ENCODE measurements at places on chromosomes 7 and 10. TPM values are rescaled to one million over a fixed set of nuclear protein-coding genes. Genes with fewer than 3 reads are reported as not detected.

DNA sequence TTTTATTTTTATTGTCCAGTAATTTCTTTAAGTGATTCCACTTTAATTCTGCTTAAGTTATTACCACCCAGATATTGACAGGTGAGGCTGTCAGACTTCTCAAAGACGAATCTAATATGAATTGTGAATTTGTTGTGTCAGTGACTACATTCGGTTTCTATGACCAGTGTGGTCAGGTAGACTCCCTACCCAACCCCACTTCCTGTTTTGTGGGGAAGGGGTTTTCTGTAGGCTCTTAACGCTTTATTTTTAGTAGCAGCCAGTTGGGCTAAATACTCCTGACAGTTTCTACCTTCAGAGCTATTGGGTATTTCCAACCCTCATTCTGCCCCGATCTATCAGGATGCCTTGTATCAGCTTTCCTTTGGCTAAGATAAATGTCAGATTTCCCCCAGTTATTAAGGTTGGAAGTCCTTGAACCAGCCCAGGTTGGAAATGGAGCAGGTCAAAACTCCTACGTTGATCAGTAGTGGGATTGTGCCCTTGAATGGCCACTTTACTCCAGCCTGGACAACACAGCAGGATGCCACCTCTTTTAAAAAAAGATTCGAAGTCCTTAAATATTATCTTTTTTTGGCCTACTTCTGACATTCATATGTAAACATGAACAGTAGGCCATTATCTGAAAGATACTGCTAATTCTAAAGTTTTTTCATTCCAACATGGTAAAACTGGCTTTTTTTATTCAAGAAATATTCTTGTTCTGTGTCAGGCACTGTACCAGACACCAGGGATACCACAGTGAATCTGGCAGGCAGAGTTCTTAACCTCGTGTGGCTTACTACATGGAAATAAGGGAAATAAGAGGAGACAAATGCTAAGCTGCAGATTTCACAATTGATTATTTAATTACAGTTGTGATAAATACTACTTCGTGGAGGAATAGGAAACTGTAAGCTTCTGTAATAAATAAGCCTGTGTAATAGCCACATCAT lies 133.3 kb upstream of the SAMD8 start:
- no peak for DNase-seq

DNA sequence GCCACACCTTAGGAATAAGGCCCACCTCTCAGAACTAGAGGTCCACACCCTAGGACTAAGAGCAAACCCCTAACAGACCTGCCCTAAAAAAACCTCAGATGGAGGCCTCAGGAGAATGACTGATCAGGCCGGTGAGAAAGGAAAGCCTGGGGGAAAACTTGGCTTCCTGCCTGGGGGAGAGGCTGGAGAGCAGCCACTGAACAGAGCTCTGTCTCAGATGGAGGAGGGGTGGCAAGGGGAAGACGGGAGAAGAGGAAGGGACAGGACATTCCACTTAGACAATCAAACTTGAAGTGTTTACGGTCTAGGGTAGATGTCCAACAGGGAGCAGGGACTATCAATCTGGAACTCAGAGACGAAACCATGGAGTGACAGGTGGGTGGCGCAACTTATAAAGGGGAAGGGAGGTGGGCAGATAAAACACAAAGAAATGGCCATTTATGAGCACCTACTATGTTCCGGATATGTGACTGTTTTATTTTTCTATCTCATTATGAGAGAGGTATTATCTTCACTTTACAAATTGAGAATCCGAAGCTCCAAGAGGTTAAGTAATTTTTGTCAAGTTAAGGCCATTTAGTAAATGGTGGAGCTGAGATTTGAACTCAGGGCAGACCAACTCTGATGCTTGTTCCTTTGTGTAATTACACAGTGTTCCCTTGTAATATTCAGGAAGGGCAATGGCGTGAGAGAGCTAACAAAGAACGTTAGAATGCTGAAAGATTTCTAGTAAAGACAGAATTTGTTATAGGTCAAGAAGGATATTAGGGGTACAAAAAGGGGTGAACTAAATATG lies 82.6 kb downstream of the DNMBP start:
- DNase-seq, result peak; percentile 66

- DNase-seq, result no peak
Observed at GRCh38 chr10:58712982-58713381, 200.3 kb downstream of the BICC1 start.

DNA sequence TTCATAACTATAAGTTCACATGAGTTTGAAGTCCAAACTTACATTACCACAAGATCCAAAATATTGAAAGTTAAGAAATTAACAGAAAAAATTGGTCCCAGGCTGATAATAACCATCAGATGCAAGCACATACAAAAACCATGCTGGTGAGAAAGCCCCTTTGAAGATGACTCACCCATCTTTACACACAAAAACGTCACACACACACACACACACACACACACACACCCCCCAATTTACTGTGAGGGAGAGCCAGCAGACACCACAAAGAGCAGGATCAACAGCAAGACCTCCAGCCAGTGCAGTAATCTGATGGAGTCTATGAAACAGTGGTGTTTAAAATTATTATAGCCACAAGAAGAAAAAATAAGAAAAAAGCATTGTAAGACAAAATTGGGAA lies 50.1 kb upstream of the DRGX start:
- DNase-seq, result no peak

DNA sequence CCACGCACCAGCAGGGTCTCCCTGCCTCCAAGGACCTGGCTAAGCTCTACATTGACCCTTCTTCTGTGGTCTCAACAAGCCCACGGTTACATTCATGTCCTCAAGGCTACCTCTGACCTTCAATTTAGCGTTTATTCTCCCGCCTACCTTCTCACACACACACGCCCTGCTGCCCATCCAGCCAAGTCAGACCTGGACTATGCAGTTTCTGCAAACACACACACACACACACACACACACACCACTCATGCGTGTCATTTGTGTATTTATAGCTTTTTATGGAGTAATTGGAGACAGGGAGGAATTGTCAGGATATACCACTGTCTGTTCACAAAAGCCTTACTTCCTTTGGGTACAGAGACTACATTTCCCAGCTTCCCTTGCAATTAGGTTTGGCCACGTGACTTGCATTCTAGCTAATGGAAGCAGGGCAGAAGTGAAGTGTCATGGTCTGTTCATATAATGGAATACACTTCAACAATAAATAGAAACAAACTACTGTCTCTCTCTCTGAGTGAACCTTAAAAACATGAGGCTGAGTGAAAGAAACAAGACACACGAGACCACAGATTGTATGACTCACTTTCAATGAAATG lies 53.8 kb upstream of the CPXM2 start:
- no peak for DNase-seq

DNA sequence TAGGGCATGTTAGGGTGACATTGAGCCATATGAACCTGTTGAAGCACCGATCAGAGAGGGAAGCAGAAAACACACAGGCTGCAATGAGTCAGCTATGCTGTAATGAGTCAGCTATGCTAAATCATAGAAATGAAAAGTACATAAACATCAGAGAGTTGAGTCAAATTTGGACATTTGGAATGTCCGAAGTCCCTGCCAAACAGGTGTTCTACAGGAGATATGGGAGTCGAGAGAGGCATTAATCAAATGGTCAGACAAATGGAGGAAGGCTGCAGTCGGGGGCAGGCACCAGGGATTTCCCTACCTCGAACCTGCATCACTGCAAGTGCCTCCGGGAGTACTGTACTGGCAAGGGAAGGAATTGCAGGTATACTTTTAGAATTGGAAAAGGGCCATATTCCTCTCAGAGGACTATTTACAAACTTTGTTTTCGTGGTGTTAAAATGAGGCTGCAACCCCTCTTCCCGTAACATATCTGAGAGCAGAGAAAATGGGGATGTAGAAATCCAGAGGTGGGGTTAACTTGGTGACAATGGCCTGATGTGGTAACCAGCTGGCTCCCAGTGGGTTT lies 8.8 kb upstream of the ZC3HAV1 start:
- DNase-seq, result no peak

DNA sequence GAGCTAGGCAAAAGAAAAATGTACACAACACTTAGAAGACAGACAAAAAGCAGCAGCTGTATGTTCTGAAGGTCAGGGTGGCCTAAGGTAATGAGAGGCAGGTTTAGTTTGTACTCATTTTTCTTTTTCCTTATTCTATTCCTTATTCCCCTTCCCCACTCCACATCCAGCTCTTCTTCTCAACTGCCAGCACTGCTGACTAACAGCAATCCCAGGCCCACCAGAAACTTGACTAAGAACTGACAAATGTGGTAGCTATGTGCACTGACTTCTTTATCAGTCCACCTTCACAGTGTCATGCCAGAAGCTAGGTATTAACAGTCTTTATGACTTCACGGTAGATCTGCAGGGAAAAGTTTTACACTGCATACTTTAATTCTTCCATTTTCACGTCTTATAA lies 6.1 kb downstream of the COPG2 start:
- DNase-seq, result no peak

DNA sequence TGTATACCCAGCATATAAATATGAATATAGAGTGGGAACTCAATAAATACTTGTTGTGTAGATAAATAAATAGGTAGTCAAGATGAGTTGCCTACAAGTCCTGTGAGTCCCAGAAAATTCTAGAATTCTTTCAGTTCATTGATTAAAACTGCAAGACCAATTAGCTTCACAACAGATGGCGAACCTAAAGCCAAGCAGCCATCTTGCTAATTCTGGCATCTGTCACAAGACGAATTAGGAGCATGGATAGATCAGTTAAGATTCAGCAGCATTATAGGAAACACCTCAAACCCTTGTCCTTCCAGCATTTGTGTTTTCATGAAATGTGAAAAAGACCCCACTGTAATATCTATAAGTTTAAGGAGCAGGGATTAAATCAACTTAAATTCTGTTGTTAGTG lies 552.7 kb downstream of the MAGI2 start:
- DNase-seq, result no peak

GRCh38 chr7:78039790-78040776 lies 241.5 kb downstream of the PHTF2 start:
- peak; percentile 55 for DNase-seq

Gene SORBS1
- 50.3 TPM for total RNA-seq

Gene LRMDA
- total RNA-seq, result 4.7 TPM
